ENCODE measurements at places on chromosomes 12 and 14.

GRCh38 chr12:90741611-90742010 lies 213.4 kb downstream of the CCER1 start:
- no peak for DNase-seq

- DNase-seq = no peak
These were observed 221.4 kb downstream of the MED13L start for GRCh38 chr12:116055895-116056607.

GRCh38 chr14:24081739-24082211 lies 10.4 kb downstream of the CPNE6 start:
- DNase-seq = no peak

DNA sequence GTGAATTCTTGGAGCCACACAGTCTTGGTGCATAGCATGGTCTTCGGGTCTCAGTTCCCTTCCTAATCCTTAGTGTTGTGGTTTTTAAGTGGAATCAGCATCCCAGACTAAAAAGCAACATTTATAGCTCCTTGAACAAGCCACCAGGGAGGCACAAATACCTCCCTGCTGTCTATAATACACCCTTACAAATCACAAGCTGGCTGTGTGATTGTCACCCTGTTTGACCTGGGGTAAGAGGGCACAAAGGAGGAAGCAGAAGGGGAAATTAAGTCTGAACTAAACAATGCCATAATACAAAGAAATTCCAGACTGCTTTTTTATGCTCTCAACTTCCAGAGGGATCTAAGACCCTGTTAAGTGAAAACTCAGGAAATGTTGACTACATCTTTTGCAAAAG lies 7.7 kb upstream of the MMP19 start:
- no peak for DNase-seq

DNA sequence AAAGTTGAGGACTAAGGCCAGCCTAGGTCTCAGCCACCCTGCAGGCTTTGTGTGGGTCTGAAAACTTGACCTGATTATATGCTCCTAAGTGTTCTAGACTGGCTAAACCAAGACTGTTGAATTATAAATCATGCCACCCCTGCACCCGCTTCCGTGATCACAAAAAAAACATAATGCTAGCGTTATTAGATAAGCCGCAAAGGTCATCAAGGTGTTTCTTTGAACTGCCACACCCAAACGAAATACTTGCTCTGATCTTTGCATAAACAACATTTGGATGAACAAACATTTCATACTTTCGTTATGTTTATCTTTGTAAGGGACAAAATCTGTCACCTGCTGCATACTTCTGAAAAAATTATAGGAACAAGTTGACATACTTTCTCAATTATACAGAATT lies 2.5 kb downstream of the SMCO2 start:
- no peak for DNase-seq

GRCh38 chr12:114729731-114730130 lies 45.8 kb upstream of the TBX3 start:
- DNase-seq = no peak

- no peak for DNase-seq
These were observed 55.6 kb downstream of the GTF2A1 start for GRCh38 chr14:81165188-81165587.

DNA sequence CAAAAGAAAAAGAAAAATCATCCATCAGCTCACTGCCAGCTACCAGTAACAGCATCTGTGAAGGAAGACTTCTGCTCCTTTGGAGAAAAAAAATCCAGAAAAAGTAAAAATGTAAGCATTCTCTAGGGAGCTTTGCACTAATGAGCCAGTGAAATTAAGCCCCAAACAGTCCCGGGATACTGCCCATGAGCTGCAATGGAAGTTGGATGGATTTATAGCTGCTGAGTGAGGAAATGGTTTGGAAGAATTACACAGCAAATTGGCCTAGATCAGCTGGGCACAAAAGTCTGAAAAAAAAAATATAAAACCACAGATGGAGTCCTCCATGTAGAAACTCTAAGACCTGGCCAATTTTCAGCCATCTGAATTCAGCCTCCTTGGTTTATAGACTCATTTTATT lies 462.9 kb upstream of the USP15 start:
- no peak for DNase-seq

GRCh38 chr12:51970904-51971646 lies 19.6 kb downstream of the ACVR1B start:
- peak; percentile 48 for DNase-seq

GRCh38 chr14:39628087-39628486 lies 195.9 kb upstream of the FBXO33 start:
- DNase-seq = no peak

- no peak for DNase-seq
These were observed 23.3 kb downstream of the PAPLN start for GRCh38 chr14:73260574-73260973.

GRCh38 chr12:87201598-87201997 lies 827.6 kb downstream of the C12orf50 start:
- DNase-seq = no peak

DNA sequence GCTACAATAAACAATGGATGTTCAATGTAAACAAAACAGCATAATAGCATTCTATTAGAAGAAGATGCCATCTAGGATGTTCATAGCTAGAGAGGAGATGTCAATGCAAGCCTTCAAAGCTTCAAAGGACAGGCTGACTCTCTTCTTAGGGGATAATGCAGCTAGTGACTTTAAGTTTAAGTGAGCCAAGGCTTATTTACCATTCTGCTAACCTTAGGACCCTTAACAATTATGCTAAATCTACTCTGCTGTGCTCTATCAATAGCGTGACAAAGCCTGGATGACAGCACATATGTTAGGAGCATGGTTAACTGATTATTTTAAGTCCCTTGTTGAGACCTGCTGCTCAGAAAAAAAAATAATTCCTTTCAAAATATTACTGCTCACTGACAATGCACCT lies 106.0 kb upstream of the SSTR1 start:
- no peak for DNase-seq

- DNase-seq = no peak
These were observed 444.5 kb upstream of the FAR2 start for GRCh38 chr12:28704477-28705169.

DNA sequence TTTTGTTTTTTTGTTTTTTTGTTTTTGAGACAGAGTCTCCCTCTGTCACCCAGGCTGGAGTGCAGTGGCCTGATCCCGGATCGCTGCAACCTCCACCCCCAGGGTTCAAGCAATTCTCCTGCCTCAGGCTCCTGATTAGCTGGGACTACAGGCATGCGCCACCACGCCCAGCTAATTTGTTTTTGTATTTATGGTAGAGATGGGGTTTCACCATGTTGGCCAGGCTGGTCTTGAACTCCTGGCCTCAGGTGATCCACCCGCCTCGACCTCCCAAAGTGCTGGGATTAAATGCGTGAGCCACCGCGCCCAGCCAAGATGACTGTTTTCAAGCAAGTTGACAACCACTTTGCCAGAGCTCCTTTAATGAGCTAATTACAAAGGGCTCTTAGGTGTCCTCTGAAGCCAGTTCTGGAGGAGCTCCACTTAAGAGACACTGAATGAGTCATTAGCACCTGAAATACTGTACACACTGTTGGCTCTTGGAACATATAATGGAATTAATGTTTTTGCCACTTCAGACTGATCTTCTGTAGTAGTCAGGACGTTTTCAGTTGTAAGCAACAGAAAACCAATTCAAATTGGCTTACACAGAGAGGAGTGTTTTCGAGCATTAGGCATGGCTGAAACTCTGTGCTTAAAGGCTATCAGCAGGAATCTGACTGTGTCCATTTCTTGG lies 55.4 kb upstream of the MED13L start:
- no peak for DNase-seq

GRCh38 chr12:18580291-18580690 lies 157.5 kb downstream of the PLCZ1 start:
- DNase-seq = no peak

DNA sequence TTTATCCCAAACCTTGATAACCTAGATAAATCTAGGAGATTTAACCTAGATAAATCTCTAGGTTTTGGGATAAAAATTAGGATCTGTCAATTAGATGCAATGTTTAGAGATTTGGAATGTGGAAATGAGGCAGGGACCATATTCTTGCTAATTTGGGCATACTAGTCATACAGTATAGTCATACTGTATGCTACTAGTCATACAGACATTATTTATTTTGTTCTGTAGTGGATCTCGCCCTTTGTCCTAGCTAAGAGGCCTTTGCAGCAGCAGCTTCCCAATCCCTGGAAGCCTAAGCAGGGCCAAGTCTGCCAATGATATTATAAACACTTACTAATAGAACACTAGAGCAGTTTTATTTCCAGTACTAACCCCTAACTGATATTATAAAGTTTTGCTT lies 136.4 kb downstream of the CEP128 start:
- no peak for DNase-seq

DNA sequence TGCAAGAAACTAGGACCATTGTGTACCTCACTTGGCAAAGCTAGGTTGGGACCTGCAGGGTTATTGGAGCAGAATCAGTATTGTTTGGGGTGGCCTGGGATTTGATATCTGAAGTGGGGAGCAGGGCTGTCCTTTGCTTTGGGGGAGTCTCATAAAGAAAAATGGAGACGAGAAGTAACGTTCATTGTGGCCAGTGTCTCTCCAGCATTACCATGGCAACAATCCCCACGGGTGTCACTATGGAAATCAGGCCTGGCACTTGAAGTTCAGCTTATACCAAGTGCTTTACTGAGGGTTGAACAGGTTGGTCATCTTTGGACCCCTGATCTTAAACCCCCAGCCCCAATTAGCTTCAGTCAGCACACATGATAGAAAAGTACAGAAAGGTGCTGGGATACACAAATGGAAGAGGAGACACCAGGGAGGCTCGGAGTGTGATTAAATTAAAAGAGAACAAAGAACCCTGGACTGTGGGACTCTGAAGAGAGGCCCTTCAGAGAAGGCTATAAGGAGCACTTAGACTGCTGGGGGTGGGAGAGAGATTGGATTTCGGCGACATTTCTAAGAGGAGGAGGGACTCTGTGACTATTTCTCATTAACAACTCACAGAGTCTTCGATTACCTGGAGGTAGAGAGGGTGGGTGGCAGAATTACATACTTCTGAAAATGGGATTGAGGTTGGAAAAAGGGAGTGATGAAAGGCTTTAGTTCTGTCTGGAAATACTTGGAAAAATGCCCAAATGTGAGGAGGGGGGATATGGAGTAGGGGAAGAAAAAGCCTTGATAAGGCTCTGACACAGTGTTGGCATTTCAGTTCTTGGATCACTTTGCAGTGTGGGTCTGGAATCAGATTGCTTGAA lies 3.7 kb downstream of the KIF5A start:
- no peak for DNase-seq

DNA sequence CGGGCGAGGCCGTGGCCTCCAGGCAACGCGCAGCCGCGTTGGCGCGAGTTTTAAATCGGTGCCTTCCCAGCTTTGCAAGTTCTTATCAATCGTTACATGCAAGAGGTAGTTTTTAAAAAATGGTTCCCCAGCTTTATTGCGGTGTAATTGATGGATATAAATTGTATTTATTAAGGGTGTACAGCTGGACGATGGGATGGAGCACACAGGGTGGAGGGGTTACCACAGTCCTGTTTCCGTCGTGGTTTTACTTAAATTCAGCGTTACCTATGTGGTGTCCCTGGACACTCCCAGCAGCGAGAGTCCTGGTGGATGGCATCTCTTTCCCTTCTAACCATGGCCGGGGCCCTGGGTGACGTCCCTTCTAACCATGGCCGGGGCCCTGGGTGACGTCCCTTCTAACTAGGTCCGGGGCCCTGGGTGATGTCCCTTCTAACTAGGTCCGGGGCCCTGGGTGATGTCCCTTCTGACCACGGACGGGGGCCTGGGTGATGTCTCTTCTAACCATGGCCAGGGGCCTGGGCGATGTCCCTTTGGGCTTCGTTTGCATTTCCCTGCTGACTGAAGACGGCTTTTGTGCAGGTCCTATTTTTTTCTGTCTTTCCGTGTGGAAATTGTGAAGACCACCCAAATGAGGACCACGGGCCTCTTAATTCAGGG lies 97.9 kb downstream of the TNFAIP2 start:
- DNase-seq = no peak

GRCh38 chr12:72135021-72135301 lies 137.2 kb upstream of the TRHDE start:
- DNase-seq = no peak

- peak; percentile 93 for DNase-seq
These were observed at the start of gene BTBD7 for GRCh38 chr14:93332853-93333630. Gene BTBD7 (minus strand): TSS chr14:93333036. CDS start chr14:93296051, 36,985 bp downstream.

DNA sequence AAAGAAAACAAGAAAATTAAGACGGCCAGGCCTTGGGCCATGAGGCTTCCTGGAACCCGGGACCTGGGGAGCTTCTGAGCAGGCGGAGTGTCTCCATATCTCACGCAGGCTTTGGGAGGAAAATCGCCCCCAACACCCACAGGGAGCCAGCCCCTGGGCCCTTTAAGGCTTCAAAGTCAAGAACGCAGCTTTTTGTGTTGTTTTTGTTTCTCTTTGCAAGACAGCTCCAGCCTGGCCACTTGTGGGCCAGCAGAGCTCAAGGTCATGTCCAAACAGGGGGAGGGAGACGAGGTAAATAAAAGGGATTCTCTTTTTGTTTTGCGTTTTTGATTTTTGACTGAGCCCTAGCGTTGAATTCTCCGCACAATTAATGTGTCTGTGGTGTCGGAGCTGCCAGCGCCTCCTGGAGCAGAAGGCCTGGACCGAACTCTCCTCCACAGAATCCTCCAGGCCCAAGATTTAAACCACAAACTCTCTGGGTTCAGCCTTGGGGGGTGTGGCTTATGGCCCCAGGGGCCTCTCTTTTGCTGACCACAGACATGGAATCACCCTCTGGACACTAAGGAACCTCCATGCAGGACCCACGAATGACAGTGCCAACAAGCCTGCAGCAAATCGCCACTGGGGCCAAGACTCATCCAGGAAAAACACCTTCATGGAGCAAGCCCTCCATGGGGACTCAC lies 8.2 kb downstream of the SCARB1 start:
- DNase-seq = no peak

- no peak for DNase-seq
These were observed 22.9 kb downstream of the DICER1 start for GRCh38 chr14:95134304-95134933.

GRCh38 chr12:96195845-96196451 lies 1.8 kb downstream of the ELK3 start:
- peak; percentile 56 for DNase-seq

- DNase-seq = no peak
These were observed 209.3 kb upstream of the RGS6 start for GRCh38 chr14:71722885-71723284.

- no peak for DNase-seq
These were observed 2.8 kb upstream of the FGF6 start for GRCh38 chr12:4448371-4448940.

DNA sequence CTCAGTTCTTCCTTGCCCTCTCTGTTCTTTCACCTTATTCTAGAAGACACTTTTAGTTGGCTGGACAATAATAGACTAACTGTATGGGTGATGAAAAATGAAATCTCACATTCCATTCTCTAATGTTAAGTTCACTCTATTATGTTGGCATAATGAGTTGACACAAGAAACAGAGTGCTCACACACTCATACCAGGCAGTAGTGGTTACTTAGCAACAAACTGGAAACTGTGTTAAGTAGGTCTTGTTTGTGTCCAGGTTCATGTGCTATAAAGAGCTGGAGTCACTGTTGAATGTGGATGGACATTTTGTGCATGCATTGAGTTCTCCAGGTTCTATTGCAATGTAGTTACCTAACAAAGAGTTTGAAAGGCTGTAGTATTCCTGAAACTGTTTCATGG lies 16.9 kb upstream of the PPP4R4 start:
- DNase-seq = no peak
